ENCODE measurements at places on chromosomes 3 and 15. TPM values are rescaled to one million over a fixed set of nuclear protein-coding genes. Genes with fewer than 3 reads are reported as not detected.

- no peaks in the 10 kb centered on the region for H3K27me3 ChIP-seq
- no peak for DNase-seq
- H3K4me1 ChIP-seq = no peaks in the 10 kb centered on the region
- no peaks in the 10 kb centered on the region for H3K36me3 ChIP-seq
Observed at GRCh38 chr3:101976473-101976872, 127.2 kb downstream of the NFKBIZ start.

Gene TM4SF1
- 103 TPM for total RNA-seq

GRCh38 chr3:108053483-108053882, 37.3 kb downstream of the CD47 start:
- no peak overlapping the region for H3K27ac ChIP-seq
- peaks cover 10% of the 10 kb centered on the region for H3K4me1 ChIP-seq
- H3K4me3 ChIP-seq = no peak overlapping the region
- H3K27me3 ChIP-seq = no peaks in the 10 kb centered on the region
- peaks cover 55% of the 10 kb centered on the region for H3K36me3 ChIP-seq
- DNase-seq = no peak

DNA sequence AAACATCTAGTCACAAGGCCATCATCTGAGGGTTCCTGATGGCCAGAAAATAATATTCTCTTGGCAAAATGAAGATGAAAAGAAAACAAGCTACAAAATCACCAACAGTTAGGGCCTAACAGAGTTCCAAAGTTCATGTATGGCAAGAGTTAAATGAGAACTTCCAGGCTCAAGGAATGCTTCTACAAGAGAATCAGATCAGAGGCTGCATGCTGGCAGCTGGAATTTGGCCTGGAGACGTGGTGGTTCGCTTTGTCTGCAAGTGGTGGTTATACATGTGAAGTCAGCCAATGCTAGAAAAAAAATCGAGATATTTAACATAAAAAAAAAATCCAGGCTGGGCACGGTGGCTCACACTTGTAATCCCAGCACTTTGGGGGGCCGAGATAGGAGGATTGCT, 5.6 kb downstream of the SIAH2 start:
- no peak for DNase-seq
- no peak overlapping the region for H3K4me3 ChIP-seq
- peaks cover 90% of the 10 kb centered on the region for H3K4me1 ChIP-seq
- no peak overlapping the region for H3K27ac ChIP-seq
- H3K27me3 ChIP-seq = no peaks in the 10 kb centered on the region
- peaks cover 6% of the 10 kb centered on the region for H3K36me3 ChIP-seq

Gene FOXL2
- not detected for total RNA-seq

DNA sequence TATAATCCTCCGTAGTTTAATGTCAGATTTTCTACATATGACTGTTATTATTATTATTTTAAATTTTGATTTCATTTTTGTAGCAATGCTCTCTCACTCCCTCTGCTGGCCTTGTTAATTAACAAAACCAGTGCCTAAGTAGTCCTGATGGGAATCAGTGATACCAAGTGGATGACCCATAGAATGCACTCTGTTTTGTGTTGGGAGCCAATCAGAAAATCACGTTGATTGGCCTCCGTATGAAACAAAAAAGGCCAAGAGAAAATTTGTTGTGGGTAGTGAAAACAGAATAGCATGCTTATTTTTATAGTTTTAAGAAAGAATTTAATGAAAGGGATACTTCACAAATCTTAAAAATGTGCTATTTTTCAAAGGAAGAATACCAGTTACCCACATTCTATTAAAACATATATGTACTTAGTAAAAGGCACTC, 34.4 kb upstream of the MEIS2 start:
- no peak overlapping the region for H3K27ac ChIP-seq
- H3K27me3 ChIP-seq = no peaks in the 10 kb centered on the region
- DNase-seq = no peak
- H3K4me1 ChIP-seq = peaks cover 14% of the 10 kb centered on the region

- peaks cover 81% of the 10 kb centered on the region for H3K4me1 ChIP-seq
- no peak overlapping the region for H3K4me3 ChIP-seq
- no peak for DNase-seq
- no peaks in the 10 kb centered on the region for H3K27me3 ChIP-seq
- H3K27ac ChIP-seq = no peak overlapping the region
Observed at GRCh38 chr15:78906316-78906620, 33.6 kb downstream of the MORF4L1 start.

GRCh38 chr3:46535746-46536145, 30.4 kb downstream of the LRRC2 start:
- H3K36me3 ChIP-seq = peaks cover 59% of the 10 kb centered on the region
- peaks cover 18% of the 10 kb centered on the region for H3K4me1 ChIP-seq
- H3K27me3 ChIP-seq = no peaks in the 10 kb centered on the region
- no peak overlapping the region for H3K27ac ChIP-seq
- no peak overlapping the region for H3K4me3 ChIP-seq
- no peak for DNase-seq

DNA sequence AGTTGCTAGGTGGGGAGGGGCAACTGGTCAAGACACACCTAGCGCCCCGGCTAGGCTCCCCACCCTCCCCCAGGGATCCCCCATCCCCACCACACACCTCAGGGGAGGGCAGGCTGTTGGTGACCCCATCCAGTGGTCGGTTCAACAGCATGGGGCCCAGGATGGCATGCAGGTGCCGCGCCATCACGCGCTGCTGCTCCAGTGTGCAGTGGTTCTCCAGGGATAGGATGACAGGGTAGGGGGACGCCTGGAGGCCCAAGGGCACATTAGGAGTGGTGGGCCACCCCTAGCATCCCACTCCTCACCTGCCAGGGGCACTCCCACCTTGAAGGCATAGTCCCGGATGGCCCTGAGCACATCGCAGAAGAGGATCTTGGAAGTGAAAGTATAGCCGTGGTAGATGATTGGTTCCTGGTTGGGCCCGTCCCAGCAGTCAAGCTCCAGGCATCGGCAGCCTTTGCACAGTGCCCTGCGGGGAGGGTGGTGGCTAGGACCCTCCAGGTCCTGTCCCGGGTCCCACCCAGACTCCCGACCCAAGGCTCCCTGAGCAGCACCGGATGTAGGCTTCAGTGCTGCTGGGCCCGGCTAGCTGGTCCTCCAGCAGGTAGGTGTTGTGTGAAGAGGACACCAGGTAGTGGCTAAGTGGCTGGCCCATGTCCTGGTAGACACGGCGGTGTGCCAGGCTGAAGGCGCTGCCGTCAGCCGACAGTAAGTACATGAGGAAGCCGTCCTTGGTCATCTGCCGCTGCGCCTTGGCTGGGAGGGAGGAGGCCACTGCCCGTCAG, 19.4 kb downstream of the VILL start:
- DNase-seq = no peak
- H3K36me3 ChIP-seq = peaks cover 53% of the 10 kb centered on the region
- no peak overlapping the region for H3K4me3 ChIP-seq
- H3K27me3 ChIP-seq = no peaks in the 10 kb centered on the region

GRCh38 chr3:114020907-114021306, 35.4 kb downstream of the CCDC191 start:
- no peaks in the 10 kb centered on the region for H3K36me3 ChIP-seq
- H3K27ac ChIP-seq = no peak overlapping the region
- no peaks in the 10 kb centered on the region for H3K27me3 ChIP-seq
- H3K4me1 ChIP-seq = no peaks in the 10 kb centered on the region
- H3K4me3 ChIP-seq = no peak overlapping the region

DNA sequence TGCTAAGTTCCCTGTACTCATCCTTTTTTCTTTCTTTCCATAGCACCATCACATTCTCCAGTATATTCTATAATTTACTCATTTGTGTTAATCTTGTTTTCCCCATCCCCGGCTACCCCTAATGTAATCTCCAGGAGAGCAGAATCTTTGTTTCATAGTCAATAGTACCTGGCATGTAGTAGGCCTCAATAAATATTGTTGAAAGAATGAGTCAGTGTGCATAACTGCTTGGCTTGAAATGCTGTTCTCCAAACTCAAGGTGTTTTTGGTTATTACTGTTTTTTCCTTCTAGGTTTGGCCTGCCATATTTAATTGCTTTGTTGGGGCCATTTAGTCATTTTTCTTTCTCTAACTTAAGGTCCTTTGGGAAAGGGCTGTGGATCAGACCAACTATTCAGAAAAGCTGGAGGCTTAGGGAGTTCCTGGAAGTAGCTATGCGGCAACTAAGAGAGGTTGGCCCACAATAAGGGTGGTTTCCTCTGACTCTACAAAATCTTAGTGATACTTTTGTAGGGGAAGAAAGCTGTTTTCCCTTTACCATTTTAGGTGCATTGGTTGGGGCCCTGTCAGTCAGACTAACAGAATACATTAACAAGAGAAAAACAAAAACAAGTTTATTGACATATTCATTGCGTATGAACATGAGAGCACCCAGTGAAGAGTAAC, 28.4 kb downstream of the KAT2B start:
- H3K27ac ChIP-seq = peak overlapping the region; percentile 21
- no peaks in the 10 kb centered on the region for H3K36me3 ChIP-seq
- H3K4me3 ChIP-seq = no peak overlapping the region
- H3K27me3 ChIP-seq = no peaks in the 10 kb centered on the region
- peaks cover 90% of the 10 kb centered on the region for H3K4me1 ChIP-seq

- H3K27me3 ChIP-seq = peaks cover 96% of the 10 kb centered on the region
- H3K4me1 ChIP-seq = peaks cover 7% of the 10 kb centered on the region
- H3K27ac ChIP-seq = no peak overlapping the region
- no peak overlapping the region for H3K4me3 ChIP-seq
Observed at GRCh38 chr3:62363275-62363674, 10.1 kb downstream of the FEZF2 start.

Gene MINDY4B
- 0.22 TPM for total RNA-seq

Data from left ventricle myocardium inferior (tissue), 1 donor.